ENCODE measurements at places on chromosomes 3 and 15.

DNA sequence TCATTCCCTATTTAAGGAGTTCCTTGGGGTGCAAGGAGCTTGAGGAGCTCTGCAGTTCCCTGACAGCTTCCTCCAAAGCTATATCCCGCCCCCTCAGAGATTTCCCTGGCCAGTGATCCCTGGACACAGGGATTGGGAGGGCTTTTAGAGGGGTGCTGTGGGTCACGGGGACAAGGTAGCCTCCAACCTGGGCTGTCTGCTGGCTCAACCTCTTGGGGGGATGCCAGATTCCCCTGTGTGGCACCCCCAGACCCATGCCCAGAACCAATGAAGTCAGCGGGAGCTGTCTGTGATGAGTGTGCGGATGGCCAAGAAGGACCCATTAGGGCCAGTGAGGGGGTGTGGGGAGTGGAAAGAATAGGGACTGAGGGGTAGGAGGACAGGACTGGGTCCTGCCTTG lies 21.0 kb upstream of the ATP2B2 start:
- no peak for DNase-seq

DNA sequence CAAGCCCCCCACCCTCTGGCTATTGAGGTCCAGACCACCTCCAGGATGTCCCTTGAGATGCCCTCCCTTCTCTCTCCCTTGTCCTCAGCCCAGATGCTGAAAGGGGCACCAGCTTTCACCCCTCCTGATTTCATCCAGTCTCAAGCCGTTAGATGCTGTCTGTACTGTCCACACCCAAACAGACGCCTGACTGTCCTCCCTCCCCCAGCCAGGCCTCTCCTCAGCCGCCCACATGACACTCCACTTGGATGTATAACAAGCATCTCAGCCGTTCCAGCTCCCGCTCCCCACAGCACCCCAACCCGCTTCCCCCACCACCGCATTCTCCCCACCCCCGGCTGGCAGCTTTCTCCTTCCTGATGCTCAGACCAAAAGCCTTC lies 25.0 kb upstream of the CYP11A1 start:
- no peak for DNase-seq

GRCh38 chr3:194142156-194142910 lies 6.4 kb downstream of the HES1 start:
- no peak for DNase-seq

- DNase-seq = no peak
Measured at GRCh38 chr3:171248426-171249111, 211.6 kb downstream of the TNIK start.

DNA sequence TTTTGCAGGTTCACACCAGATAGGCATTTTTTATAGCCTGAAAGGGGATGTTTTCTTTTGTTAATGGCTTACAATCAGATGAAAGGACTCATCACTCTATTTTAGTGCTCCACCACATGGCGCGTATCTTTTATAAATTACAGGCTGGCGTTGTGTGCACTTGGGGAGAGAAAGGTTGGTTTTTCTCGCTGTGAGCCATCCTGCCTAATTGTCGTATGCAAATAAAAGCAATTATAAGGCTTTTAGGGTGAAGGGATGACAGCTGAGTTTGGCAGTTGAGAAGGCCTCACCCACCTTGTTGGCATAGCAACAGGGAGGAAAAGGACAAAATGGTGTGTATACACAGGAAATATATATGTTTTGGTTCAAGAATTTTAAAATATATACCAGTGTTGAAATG lies 268.0 kb downstream of the NR2F2 start:
- DNase-seq = no peak

- no peak for DNase-seq
Measured at GRCh38 chr3:84830476-84830875, 128.3 kb upstream of the CADM2 start.

- no peak for DNase-seq
Measured at GRCh38 chr3:57109437-57110199, 49.2 kb downstream of the SPATA12 start.

GRCh38 chr3:170839518-170840100 lies 30.4 kb downstream of the RPL22L1 start:
- DNase-seq = no peak

Data from cortex of kidney (tissue), 1 donor.